ENCODE measurements at places on chromosomes 3 and 15.

DNA sequence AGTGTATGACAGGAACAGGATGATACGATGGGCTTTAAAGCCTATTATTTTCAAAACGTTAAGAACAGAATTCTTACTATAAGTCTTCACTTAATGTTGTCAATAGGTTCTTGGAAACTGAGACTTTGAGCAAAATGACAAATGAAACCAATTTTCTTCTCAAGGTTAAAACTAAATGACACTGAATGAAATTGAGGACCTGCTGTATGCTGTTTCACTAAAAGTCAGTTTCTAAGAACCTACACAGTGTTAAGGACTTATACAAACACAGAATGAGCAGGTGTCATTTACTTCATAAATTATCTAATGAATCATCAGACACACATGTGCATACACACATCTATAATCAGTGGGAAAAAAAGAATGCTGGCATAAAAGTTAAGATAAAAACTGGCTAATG lies 106.9 kb downstream of the RFTN1 start:
- DNase-seq, result no peak

DNA sequence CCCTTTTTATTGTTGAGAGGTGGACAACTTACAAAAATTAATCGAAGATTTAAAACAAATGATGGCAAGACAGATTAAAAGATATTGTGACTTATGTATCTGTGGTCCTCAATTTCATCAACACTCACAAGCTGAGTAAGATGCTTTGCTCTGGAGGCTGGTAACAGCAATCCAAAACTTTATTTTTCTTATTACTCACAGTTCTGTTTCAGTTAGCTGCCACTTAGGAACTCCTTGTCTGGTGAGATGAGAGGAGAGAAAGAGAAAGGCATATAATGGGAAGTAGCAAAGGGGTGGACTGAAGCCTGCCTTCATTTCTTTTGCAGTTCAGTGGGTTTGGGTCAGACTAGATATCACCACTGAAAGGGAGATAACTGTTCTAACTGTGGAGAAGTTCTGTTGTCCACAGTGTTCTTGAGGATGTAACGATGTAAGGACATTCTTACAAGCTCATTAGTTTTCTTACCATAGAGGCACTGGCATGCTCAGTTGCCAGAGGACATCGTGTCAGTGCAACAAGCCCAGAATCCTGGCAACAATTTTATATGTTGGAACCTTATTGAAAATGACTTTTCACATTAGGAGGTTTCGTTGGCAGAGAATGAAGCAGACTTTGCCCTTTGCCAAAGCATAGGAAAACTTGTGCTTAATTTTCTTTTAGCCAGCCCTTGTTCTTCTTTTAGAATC lies 93.6 kb downstream of the PLCL2 start:
- DNase-seq, result no peak

DNA sequence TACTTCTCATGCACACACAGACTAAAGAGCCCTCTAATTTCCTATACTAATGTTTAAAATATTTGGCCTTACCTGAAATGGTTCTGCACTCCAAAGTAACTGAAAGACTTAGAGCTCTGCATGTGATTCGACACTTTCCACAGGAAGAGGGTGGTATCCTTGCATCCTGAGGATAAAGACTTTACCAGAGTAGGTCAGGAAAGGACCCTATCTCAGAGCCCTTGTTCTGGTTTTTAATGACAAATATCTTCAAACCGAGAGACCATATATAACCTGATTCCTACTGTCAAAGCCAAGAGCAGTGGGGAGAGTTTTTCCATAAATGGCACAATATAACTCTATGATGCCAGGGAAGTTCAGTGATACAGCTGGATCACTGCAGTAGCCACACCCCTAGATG lies at the start of gene GP5:
Gene GP5 (minus strand): TSS at position 101 of the 400 bp plus-strand sequence. CDS start 984 bp downstream, outside the sequence.
- DNase-seq, result no peak

DNA sequence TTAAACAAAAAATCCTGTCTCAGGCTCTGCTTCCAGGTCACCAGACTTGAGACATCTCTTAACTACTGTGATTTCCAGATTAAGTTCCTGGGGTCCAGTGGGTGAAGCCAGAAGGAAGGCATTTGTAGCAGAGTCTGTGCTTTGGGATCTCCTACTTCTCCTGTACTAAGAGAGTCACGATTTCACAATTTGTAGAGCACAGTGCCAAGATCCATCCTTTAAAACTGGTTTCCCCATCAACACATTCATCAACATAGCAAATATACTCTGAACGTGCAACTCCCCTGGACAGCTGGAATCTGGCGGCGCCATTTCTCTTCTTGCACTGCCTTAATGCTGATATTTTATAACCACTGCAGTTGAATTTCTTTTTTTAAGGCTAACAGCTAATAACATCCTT lies 33.2 kb downstream of the CDCP1 start:
- DNase-seq, result no peak

DNA sequence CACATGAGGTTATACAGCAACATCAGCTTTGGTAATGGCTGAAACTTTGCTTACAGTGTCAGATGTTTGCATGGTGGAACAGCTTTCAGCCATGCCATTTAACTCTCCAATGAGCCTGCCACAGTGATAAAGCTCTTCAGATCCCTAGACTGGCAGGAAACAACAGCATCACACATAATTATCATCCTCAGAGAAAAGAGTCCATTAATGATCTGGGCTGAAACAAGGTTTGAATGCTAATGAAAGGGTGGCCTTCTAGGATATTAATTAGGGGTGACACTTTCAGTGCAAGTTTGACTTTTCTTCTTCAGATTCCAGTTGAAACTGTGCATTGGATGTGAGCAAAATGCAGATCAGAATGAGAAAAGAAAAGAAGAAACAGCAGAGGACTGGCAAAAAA lies 166.6 kb downstream of the IGSF11 start:
- no peak for DNase-seq

DNA sequence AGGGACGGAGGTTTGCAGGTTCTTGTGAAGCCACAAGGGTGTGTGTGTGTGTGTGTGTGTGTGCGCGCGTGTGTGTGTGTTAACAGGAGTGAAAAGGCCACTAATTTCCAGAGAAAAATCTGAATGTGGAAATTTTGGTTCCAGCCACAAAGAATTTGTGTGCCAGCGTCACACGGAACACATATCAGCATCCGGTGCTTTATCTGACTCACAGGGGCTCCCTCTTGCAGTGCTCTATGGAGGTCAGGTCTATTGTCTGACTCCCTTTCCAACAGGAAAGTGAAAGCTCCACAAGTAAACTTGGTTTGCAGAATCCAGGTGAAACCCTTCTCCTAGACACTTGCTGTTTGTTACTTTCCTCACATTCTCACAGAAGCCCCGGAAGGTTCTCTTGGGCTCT lies 6.2 kb downstream of the CLDN11 start:
- DNase-seq, result no peak

DNA sequence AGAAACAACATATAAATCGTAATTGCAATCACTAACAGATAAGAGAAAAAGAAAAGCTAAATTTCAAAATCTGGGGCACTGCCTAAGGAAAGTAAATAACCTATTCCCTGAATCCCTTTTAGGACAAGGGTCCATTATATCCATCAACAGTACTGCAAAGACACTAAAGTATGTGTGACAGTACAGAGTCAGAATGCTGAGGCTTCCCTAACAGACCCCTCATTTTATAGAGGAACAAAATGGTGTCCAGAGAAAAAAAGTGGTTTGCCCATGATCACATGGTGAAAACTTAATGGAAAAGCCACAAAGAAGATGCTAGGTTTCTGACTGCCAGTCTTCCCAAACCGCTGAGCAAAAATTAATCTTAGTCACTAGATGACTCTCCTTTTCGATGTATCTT lies 93.8 kb downstream of the DHX30 start:
- DNase-seq, result no peak

All from erythroblast (primary cell).